SIG-M5 (cell line): ENCODE measurements at places on chromosomes 12 and 14.

GRCh38 chr12:48938805-48939204 lies 13.5 kb upstream of the FKBP11 start:
- DNase-seq, result no peak

- no peak for DNase-seq
These were observed 559 bp upstream of the CKAP4 start for GRCh38 chr12:106248312-106248845.

DNA sequence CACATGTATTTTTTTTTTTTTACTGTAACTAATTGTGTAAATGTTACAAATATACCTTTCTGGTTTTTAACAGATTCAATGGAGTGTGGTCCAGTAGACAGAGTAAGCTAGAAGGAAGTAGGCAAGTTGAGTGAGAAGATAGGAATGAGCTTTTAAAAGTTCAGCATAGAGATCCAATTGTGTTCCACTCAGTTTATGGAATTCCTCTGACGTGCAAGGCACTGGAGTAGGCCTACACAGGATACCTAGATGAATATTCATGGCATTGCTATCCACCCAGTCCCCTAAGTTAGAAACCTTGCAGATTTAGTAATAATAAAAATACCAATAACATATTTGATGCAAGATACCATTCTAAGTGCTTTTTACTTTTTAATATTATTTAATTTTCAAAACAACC lies 225.6 kb upstream of the ARID2 start:
- DNase-seq, result no peak

- DNase-seq, result no peak
These were observed 394.3 kb downstream of the EGLN3 start for GRCh38 chr14:33556382-33557121.

- DNase-seq, result no peak
These were observed 181.0 kb upstream of the GRIP1 start for GRCh38 chr12:66859751-66860440.

- no peak for DNase-seq
These were observed 20.7 kb downstream of the NTF3 start for GRCh38 chr12:5452569-5452968.

DNA sequence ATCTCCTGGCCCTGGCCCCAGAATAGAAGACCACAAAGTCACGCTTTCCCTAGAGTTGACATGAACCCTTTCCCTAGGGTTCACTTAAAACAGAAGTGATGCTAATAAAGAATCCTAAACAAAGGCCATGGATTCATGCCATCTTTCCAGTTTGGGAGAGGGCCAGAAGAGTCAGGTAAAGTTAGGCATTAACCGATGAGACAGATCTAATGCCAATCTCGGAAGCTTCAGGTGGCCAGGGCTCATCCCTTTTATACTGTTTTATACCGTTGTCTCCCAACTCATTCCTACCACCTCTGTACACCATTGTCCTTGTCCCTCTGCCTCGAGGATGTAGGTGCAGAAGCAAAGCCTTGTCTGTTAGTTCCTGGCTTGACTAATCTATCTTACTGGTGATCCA lies 22.8 kb upstream of the ACTR10 start:
- no peak for DNase-seq

DNA sequence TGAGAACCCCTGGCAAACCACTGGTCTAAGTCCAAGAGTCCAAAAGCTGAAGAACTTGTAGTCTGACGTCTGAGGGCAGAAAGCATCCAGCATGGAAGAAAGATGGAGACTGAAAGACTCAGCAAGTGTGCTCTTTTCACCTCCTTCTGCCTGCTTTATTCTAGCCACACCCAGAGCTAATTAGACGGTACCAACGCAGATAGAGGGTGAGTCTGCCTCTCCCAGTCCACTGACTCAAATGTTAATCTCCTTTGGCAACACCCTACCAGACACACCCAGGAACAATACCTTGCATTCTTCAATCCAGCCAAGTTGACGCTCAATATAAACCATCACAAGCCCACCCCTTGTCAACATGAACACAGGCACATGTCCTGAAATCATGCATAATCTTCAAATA lies 155.1 kb downstream of the CCDC59 start:
- DNase-seq, result no peak

DNA sequence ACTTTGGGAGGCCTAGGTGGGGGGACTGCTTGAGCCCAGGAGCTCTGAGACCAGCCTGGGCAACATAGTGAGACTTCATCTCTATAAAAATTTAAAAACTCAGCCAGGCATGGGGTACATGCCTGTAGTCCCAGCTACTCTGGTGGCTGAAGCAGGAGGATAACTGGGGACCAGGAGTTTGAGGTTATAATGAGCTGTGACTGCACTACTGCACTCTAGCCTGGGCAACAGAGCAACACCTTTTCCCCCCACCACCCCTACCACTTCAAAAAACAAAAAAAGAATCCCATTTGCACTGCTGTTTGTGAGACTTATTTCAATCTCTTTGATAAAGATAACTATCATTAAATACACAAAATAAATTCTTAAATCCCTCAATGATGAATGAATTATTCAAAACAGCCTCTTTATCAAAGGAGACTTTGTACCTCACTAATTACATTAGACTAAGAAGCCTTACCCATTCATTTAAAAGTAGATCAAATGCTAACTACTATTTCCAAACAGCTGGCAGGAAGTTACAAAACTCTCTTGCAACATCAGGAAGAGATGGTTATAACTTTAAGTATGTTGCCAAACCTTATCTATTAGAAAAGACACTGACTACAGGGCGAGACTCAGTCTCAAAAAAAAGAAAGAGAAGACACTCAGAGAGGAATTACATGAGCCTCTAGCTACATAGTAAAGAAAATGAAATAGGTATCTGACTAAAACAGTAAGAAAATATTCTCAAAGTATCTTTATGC lies 14.7 kb downstream of the BLTP3B start:
- peak; percentile 74 for DNase-seq

DNA sequence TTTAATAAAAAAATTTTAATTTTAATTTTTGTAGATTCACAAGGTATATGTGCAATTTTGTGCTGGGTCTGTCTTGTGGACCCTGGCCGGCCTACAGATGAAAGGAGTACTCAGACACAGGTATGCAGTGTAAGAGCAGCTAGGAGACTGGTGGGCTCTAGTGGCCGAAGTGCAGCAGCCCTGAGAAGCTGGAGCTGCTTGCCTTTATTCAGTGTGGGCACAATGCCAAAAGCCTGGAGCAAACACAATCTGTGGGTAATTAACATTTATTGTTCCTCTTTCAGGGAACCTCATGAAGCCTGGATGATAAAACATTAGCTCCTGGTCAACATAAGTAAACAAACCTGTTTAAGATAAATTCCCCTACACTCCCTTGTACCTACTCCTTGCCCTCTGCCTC lies 135.7 kb upstream of the SEL1L start:
- DNase-seq, result no peak

GRCh38 chr14:104284107-104284592 lies 145.8 kb downstream of the KIF26A start:
- DNase-seq, result no peak

DNA sequence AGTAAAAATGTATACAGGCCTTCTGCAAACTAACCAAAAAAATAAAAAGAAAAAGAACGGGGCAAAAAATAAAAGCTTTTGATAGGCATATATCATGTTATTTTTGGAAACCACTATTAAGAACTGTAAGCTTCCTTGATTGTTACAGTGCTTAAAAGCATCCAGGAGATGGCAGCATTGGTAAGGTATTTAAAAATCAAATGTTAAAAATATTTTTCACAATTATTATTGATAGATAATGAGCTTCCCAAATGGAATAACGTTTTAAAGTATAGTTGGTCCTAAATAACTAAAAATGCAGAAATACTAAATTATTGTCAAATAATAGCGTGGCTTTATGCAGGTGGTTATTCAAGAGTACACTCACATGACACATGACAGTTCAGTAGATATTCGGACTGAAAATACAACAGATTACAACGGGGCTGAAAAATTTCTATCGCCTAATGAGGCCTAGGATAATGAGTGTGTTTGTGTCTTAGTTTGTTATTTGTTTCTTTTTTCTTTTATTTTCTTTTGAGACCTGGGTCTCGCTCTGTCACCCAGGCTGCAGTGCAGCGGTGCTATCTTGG lies 127.2 kb upstream of the ATF7IP start:
- no peak for DNase-seq

GRCh38 chr14:95664066-95664465 lies 22.2 kb upstream of the TCL1B start:
- DNase-seq, result no peak

DNA sequence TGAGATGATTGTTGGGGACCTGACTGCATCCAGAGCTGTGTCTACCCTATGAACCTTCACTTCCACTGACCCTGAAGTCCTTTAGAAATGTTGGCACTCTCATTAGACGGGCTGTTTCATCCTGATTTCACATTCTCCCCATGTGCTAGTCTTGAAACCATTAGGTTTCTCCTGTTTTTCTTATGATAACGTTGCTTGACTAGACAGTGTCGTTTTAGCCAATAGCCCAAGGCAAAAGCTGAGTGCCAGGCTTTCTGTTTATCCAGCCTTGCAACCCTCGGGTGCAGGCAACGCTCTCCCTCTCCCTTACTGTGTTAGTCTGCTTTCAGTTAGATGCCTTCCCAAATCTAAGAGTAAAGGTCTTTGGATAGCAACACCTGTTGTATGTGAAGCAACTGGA lies 30.1 kb downstream of the DACT1 start:
- DNase-seq, result no peak

DNA sequence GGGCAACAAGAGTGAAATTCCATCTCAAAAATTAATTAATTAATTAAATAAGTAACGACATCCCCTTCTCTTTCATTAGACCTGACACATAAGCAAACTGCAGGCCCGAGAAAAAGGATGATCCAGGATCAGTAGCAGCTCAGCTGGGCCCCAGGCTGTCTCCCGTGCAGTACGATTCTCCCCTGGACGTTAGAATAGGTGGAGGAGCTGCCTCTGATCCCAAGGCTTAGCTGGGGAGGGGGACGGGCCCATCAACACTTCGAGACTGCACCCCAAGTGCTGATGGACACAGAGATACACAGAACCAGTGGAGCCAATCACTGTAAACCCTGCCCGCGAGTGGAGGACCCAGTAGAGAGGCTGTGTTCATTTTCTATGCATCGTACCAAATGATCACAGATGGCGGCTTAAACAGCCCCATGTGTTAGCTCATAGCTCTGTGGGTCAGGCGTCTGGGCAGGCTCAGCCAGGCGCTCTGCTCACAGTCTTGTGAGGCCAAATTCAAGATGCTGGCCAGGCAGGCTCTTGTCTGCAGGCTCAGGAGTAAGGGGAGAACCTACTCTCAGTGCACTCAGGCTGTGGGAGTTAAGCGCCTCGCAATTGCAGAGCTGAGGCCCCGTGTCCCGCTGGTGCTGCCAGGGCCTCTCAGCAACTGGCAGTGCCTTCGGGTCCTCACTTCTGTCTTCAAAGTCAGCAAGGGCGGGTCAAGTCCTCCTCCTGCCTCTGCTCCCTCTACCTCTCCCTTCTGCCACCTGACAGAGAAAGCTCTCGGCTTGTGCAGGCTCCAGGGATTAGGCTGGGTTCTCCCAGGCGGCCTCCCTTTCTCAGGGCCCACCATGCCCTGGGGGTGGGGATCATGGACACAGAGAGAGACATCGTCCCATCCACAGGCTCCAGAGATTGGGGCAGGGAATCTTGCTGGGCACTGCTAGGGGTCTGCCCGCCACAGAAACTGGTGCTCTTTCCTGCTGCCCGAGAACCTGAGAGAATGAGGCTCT lies 26.4 kb downstream of the RIMBP2 start:
- DNase-seq, result no peak

DNA sequence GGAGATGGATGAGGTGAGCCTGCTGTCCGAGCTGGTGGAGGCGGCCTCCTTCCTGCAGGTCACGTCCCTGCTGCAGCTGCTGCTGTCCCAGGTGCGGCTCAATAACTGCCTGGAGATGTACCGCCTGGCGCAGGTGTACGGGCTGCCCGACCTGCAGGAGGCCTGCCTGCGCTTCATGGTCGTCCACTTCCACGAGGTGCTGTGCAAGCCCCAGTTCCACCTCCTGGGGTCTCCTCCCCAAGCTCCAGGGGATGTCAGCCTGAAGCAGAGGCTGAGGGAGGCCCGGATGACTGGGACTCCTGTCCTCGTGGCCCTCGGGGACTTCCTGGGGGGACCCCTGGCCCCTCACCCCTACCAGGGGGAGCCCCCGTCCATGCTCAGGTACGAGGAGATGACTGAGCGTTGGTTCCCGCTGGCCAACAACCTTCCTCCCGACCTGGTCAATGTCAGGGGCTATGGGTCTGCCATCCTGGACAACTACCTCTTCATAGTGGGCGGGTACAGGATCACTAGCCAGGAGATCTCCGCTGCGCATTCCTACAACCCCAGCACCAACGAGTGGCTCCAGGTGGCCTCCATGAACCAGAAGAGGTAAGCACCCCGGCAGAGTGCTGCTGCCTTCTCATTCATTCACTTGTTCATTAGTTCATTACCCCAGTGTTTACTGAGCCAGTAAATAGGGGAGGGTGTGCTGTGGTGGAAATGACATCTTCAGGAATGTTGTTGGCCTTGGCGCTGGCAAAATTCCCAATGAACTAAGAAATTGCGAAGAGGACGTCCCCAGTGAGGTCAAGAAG lies 774 bp upstream of the MANSC4 start:
- DNase-seq, result no peak

GRCh38 chr14:100577986-100578431 lies 9.2 kb downstream of the BEGAIN start:
- DNase-seq, result no peak

GRCh38 chr12:129771238-129771637 lies 132.6 kb downstream of the TMEM132D start:
- DNase-seq, result no peak

GRCh38 chr12:92827836-92828431 lies 101.2 kb downstream of the EEA1 start:
- no peak for DNase-seq

GRCh38 chr12:26331136-26331535 lies 135.8 kb downstream of the SSPN start:
- no peak for DNase-seq

- DNase-seq, result no peak
These were observed 179.6 kb upstream of the MYL2 start for GRCh38 chr12:111100003-111100402.

GRCh38 chr12:91663744-91664143 lies 481.1 kb upstream of the DCN start:
- DNase-seq, result no peak

GRCh38 chr14:99840774-99841305 lies 47.6 kb downstream of the EML1 start:
- DNase-seq, result no peak

GRCh38 chr12:54356228-54356627 lies 8.1 kb downstream of the GPR84 start:
- no peak for DNase-seq

DNA sequence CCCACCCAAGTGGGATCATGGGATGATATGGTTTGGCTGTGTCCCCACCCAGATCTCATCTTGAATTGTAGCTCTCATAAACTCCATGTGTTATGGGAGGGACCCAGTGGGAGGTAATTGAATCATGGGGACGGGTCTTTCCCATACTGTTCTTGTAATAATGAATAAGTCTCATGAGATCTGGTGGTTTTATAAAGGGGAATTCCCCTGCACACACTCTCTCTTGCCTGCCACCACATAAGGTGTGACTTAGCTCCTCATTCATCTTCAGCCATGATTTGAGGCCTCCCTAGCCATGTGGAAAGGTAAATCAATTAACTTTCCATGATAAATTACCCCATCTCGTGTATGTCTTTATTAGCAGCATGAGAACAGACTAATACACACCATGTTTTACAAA lies 109.2 kb downstream of the IGF1 start:
- DNase-seq, result no peak
